Activated naive CD4-positive, alpha-beta T cell (primary cell): ENCODE measurements at places on chromosomes 2 and 18.

DNA sequence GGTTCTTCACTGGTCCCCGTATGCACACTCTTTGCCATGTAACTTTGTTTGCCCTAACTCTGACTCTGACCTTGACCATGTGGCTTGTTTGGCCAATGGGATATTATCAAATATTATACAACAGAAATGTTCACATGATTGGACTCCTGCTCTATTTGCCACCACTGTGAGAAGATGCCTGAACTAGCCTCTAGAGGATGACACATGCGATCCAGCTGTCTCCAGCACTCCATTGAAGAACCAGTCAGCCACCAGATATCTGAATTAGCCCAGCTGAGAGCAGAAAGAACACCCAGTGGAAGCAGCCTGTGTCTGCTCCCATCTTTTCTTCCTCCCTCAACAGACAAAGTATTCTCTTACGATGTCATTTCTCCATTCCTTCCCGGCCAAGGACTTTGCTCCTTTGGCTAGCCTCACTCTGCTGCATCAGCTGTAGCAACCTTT is 412.1 kb downstream of the IRS1 start:
- DNase-seq, result no peak

DNA sequence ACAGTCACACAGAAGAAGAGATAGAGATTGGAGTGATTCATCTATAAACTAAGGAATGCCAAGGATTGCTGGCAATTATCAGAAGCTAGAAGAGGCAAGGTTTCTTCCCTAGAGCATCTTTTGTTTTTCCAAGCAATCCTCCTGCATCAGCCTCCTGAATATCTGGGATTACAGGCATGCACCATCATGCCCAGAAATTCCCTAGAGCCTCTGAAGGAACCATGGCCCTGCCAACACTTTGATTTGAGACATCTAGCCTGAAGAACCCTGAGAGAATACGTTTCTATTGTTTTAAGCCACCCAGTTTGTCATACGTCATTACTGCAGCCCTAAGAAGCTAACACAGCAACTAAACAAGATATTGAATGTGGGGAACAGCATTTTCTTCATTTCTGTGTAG is 525.0 kb downstream of the ERBB4 start:
- DNase-seq, result no peak

GRCh38 chr2:60439219-60439974 is 114.1 kb downstream of the BCL11A start:
- no peak for DNase-seq

DNA sequence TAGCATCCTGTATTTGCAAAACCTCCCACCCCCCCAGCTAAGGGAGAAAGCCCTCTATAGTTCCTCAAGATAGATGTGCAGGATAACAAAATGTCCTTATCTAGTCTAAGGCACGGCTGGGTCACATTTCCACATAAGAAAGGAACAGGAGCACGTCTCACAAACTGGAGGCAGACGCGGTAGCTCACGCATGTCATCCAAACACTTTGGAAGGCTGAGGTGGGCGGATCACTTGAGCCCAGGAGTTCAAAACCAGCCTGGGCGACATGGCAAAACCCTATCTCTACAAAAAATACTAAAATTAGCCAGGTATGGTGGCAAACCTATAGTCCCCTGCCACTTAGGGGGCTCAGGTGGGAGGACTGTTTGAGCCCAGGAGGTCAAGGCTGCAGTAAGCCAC is 9.3 kb downstream of the SF3B1 start:
- DNase-seq, result no peak

DNA sequence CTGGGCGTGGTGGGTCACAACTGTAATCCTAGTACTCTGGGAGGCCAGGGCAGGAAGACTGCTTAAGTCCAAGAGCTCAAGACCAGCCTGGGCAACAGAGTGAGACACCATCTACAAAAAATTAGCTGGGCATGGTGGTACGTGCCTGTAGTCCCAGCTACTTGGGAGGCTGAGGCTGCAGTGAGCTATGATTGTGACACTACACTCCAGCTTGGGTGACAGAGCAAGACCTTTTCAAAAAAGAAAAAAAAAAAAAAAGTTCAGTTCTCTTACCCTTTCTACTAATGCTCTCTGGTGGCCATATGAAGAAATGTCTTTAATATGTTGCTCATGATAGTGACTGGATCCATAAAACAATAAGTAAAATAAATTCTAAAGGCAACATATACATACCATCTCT is 14.9 kb downstream of the TYW5 start:
- no peak for DNase-seq

DNA sequence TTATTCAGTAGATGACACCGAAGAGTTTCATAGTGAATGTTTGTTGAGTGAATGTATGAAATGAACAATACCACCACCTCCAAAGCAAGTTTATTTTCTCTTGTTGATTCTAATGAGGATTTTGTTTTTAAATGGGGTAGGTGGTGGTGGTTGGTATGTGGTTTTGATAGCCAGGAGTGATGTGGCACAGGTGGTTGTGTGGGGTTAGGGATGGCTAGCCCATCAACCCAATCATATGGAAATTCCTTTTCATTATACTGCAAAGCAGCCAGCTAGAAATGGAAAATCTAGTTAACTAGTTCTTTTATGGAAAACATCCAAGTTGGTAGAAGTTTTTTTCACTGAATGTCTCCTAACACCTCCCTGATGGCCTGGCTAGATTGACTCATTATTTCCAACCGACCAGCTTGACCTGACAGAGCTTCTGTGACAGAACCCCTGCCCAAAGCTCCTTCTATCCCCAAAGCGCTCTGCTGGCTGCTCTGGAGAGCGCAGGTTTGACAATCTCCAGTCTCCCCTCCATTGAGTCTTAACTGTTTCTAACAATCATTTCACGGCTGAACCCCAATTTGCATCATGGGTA is 376.9 kb downstream of the MTX2 start:
- DNase-seq, result no peak

GRCh38 chr2:144489315-144489916 is 30.5 kb downstream of the ZEB2 start:
- DNase-seq, result no peak

DNA sequence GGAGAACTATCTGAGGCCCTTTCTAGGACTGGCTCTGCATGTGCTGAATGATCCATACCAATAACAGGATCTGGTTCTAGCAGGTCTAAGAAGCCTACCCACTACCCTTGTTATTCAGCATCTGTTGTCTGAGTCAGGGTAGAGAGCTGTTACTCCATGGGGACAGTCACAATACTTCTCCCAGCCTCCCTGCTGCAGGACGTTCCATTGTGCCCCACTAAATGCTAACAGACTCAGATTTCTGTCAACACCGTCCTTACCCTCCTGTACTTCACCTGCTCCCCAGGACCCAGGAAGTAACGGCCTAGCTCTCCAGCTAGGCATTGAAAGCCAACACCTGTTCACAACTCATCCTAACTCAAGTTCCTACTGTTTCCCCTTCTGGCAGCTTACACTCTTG is 719.7 kb upstream of the ID2 start:
- no peak for DNase-seq

GRCh38 chr2:183991968-183992367 is 606.4 kb upstream of the ZNF804A start:
- no peak for DNase-seq
